ENCODE measurements at places on chromosomes 7 and 10.

- no peak for DNase-seq
These were observed 20.0 kb downstream of the SH3PXD2A start for GRCh38 chr10:103835096-103836050.

GRCh38 chr7:151249732-151250072 lies 1.2 kb upstream of the SMARCD3 start:
- no peak for DNase-seq

- DNase-seq, result no peak
These were observed 471.3 kb downstream of the PARD3 start for GRCh38 chr10:34343764-34344163.

GRCh38 chr7:29099896-29100847 lies 46.2 kb downstream of the CPVL start:
- DNase-seq, result no peak

DNA sequence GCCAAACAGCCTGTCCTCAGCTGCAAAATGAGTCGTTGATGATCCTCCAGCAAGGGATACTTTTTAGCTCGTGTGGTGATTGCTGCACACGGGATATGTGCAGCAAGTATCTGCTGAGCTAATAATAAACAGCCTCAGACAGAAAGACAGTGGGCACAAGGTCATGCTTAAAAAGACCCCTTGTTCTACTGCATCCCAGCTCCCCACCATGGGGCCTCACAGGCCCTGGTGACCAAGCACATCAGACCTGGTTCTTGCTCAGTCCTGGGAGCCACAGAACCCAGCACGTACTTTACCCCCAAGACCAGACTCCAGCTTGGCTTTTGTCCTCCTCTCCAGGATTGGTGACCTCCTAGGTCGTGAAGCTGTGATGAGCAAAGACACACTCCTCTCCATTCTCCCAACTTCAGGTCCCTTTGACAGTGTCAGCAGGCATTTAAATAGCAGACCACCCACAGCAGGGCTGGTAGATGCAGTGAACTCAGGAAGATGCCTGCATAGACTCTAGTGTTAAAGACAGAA lies 50.5 kb downstream of the EGFR start:
- DNase-seq, result no peak

DNA sequence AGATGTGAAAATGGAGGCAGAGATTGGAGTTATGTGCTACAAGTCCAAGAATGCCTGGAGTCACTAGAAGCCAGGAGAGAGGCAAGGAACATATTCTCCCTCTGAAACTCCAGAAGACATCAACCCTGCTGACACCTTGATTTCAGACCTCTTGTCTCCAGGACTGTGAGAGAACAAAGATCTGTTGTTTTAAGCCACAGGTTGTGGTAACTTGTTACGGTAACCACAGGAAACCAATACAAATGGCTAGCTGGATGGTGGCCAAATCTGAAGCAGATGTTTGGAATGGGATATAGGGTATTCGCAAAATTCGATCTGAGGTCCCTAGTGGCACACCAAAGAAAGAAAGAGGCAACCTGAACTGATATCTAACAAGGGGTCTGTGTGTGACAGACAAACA lies 129.0 kb downstream of the HERPUD2 start:
- no peak for DNase-seq

- no peak for DNase-seq
These were observed 12.1 kb downstream of the MARCHF5 start for GRCh38 chr10:92303096-92303495.

DNA sequence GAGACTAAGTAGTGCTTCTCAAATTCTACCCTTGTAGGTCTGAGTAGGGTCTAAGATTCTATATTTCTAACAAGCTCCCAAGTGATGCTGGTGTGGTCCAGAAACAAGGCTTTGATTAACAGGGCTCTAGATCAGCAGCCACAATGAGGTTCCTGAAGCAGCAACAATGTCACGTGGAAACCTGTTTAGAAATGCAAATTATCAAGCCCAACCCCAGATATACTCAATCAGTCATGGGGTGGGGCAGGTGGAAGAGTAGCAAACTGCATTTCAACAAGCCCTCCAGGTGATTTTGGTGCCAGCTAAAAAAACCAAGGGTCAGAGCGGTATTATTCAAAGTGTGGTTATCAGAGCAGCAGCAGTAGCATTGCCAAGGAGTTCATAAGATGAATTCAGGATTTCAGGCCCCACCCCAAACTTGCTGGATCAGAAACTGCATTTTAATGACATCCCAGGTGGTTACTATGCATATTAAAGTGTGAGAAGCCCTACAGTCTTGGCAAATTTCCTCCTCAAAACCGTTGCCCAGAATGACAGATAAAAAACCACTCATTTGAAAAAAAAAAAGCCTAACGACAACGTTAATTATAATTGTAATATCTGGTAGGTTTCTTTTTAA lies 199.2 kb downstream of the AHR start:
- no peak for DNase-seq

GRCh38 chr7:158576050-158576762 lies 11.4 kb downstream of the PTPRN2 start:
- no peak for DNase-seq

DNA sequence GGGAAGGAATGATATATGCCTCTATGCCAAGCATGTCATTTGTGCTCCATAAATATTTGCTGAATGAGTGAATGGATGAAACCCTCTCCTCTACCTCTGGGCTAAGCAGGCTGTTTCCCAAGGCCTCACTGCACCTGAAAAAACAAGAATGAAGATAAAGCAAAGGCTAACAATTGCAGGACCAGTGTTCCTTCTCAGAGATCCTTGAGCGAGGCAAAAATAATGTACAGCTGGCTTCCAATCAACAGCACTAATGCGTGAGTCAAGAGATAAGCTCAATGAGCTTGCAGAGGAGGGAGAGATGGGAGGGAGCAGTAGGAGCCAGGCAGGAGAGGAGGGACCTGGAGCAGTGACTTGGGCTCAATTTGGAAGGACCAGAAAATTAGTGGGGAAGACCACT lies 144.5 kb upstream of the NFE2L3 start:
- no peak for DNase-seq

DNA sequence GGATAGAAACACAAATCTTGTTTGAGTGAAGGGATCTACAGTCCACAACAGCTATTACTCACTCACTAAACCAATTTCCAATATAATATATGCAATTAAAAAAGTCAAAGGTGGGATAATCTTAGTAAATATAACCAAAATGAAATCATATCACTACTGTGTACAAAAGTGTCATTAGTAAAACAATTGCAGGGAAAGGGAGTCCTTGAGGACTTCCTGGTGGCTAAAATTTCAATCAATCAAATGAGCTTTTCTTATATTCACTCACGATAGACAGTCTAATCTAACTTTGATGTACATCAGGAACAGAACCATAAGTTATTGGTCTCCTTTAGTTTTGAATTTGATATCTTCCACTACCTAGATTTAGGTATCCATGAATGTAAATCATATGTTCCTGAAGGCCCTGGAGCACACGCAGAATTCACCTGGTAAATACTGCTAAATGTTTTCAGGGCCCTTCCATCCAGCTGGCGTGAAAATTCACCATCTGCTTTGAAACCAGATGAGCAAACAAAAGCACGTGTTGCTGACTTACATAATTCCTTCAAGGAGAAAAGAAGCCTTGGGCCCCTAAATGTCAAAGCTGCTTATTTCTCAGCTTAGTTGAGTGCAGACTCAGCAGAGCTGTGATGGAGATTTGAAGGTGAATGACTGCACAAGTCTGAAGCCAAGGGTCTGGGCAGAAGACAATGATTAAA lies 159.3 kb upstream of the TMEM196 start:
- no peak for DNase-seq

- DNase-seq, result no peak
These were observed 167.5 kb downstream of the ITGB1 start for GRCh38 chr10:32790483-32790882.

DNA sequence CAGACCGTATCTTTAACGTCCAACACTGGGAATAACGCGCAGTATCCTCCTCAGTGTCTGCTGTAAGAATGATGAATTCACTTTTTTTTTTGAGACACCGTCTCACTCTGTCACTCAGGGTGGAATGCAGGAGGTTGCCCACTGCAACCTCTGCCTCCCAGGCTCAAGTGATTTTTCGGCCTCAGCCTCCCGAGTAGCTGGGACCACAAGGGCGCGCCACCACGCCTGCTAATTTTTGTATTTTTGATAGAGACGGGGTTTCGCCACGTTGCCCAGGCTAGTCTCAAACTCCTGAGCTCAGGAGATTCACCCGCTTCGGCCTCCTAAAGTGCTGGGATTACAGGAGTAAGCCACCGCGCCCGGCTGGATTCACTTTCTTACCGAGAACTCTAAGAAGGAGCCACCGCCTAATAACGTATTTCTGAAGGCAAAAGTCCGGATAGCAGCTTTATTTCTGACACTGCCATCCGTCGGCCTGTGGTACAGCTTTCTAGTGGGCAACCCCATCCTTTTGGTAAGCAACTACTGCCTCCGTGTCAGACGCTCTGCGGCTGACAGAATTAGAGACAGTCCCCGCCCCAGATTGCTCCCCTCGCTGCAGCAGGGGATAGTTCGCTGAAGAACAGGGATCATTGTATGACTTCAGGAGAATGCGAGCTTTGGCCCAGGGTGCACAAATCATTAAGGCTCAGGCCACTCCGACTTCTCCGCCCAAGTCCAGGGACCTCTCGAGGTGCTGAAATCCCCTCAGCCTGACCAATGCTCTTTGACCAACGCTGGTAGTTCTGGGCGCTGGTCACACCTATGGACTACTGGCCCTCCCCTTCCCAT lies 662 bp downstream of the POLR3A start:
- DNase-seq, result no peak

GRCh38 chr10:14673189-14673861 lies 101.4 kb downstream of the FAM107B start:
- no peak for DNase-seq

DNA sequence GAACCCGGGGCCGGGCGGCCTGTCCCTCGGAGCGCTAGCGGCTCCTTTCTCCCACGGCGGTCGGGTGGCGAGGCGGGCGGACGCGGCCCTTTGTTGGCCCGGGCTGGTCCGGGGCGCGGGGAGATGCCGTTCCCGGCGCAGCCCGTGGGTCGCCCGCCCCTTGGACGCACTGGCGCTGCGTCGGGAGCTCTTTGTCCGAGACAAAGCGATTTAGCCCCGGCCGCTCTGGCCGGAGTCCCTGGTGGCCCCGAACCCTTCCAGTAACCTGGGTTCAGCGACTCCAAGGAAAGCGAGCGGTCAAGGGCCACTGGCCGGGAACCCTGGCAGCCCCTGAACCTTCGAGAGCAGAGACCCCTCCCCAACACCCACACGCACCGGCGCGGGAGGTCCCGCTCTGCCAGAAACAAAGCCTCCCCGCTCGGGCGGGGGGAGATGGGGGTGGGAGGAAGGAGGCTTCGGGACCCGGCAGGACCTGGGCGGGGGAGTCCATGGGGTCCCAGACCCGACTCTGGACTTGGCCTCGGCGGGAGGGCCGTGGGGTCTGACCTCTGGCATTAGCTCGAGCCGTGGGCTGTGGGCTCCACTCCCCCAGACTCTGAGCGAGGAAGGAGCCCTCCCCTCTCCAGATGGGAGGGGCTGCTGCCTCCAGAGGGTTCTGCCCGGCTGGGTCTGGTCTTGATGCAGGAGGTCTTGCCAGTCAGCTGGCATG lies 836 bp downstream of the DPYSL4 start:
- DNase-seq, result no peak

- no peak for DNase-seq
These were observed 21.4 kb downstream of the PRSS2 start for GRCh38 chr7:142792129-142792528.

GRCh38 chr10:84015877-84016595 lies 123.3 kb upstream of the GHITM start:
- DNase-seq, result no peak

GRCh38 chr7:149704507-149704906 lies 68.9 kb downstream of the ZNF467 start:
- DNase-seq, result no peak

GRCh38 chr7:26843705-26844104 lies 20.7 kb downstream of the SKAP2 start:
- DNase-seq, result no peak

GRCh38 chr10:29411666-29412315 lies 122.9 kb downstream of the LYZL1 start:
- no peak for DNase-seq

DNA sequence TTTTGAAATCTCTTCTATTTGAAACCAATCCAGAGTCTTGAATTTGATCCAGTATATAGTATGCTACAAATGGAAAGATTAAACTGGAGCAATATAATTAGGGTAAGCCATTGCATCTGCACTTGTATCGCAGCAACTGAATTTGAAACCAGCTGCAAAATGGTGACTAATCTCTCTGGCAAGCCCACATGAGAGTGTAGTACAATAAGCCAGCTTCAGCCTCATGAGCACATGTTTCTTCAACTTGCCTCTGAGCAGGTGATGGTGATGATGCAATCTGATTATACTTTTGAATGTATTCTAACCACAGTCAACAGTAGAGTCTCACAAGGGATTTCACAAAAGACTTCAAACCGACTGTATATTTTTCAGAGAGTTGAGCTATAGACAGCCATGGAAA lies 829 bp upstream of the RPA3 start:
- DNase-seq, result peak; percentile 1

DNA sequence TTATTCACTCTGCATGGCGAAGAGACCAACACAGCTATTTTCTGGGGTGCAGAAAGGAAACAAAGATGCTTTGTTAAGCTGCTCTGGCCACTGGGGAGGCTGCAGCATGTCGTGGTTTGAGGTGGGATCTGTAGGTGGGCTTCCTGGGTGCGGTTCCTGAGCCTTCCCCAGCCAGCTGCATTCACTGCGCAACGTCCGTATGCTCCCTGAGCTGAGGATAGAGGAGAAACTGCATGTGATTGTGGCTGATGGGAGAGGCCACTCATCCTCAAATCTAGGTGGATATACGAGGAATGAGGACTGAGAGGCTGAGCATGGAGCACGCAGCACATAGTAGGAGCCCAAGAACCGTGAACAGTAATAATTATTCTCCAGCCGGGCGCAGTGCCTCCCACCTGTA lies 9.9 kb upstream of the DNAAF5 start:
- no peak for DNase-seq

GRCh38 chr10:45387096-45387893 lies 13.3 kb downstream of the ALOX5 start:
- DNase-seq, result no peak

DNA sequence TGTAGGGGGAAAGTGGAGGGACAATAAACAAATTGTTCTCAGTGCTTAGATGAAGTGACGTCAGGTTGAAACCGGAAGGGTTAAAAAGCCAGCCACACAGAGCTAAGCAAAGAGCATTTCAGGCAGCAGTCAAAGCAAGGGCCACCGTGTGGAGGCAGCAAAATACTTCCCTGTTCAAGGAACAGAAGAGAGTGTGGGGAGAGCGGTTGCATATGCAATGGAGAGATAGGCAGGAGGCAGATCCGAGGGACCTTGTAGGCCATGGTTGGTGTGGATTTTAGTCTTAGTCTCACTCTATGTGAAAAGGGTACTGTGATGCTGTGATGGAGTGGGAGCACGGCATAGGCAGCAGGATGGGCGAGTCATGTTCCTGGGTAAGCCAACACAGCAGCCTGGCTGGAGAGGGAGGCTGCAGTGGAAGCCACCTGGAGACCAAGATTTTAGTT lies 3.8 kb upstream of the STN1 start:
- no peak for DNase-seq

- no peak for DNase-seq
These were observed 247.7 kb downstream of the PRKG1 start for GRCh38 chr10:51321980-51322379.

Measured in activated naive CD4-positive, alpha-beta T cell (primary cell).